Stimulated activated CD4-positive, alpha-beta T cell treated with anti-CD3 and anti-CD28 coated beads, TNF-alpha, amount 100 ng/mL, for 1 hour (primary cell): ENCODE measurements at places on chromosomes 3 and 15.

GRCh38 chr3:22208844-22209243, 457.8 kb upstream of the ZNF385D start:
- DNase-seq: no peak

- no peak for DNase-seq
Measured at GRCh38 chr15:37446921-37447320, 346.6 kb upstream of the MEIS2 start.

DNA sequence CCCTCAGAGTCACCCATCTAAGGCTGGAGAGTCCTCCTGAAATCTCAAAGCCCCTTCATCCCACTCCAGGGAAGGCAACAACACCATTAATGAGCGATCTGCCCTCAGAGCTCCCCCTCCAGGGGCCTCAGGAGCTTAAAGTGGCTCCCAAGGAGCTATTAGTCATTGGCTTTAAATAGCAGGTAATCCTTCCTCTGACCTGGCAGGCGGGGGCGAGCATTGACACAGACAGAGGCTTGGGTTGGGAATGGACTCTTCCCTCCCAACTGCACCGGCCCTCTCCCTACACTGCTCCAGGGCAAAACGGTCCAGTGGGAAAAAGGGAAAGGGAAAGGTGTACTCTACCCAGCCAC, 1.4 kb downstream of the MFGE8 start:
- no peak for DNase-seq

GRCh38 chr3:49636883-49637609, 37.1 kb upstream of the APEH start:
- DNase-seq: no peak

DNA sequence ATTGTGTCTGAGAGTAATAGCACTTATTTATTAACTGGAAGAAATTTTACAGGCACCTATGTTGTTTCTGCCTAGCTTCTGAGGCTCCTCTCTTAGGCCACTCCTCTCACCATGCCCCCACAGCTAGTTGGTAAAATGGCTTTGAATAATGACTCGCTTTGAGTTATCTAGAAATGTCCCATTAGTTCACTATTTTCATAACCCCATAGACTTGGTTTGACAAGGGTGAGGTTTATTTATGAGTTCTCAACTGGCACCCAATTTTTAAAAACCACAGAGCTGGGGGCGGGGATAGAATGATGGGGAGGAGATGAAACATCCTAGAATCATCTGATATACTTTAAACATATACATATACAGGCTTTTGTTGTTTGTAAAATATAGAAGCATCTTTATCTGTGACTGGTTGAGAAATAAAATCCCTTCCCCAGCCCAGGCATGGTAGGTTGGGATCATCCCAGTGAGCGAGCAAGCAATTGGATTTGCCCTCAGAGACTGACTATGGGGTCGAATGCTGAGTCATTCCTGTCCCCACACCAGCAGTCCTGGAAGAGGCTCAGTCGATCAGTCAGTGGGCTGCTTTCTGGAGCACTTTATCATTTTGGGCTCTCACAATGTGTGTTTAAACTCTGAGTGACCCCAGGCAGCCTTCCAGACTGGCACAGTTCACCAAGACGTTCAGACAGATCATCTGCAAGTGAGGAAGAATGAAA, 60.2 kb upstream of the TSEN2 start:
- DNase-seq: no peak

GRCh38 chr3:48412375-48413001, 17.4 kb downstream of the PLXNB1 start:
- DNase-seq: no peak

DNA sequence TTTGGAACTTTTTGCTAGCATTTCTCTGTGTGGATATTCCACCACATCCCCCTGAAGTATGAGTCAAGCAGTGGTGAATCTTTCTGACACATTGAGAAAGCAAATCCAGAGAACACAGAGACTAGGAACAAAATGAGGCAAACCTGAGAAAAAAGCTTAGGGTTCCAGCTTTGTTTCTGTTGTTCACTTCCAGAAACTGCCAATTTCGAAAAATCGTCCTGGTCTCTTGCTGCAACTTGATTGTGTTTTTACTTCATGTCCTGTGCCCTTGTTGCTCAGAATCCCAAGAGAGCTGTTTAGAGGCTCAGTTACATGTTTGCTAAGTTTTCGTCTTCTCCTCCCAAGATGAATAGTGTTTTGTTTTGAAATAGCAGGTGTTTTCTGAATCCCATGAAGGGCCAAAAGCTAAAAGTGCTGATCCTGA, 13.7 kb downstream of the MAP2K1 start:
- no peak for DNase-seq

DNA sequence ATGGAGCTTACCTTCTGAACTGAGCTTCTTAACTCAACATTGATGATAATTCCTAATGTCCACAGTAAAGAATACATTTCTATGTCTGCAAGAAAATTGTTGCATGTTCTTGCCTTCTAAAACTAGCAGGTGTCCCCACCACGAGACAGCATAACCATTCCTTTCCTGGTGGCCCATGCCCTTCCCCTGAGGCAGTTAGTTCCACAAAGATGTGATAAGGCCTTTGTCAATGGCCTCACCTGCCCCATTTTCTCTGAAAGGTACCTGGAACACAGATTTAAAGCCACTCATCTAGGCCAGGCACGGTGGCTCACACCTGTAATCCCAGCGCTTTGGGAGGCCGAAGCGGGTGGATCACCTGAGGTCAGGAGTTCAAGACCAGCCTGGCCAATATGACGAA, 21.0 kb upstream of the HTR3E start:
- DNase-seq: no peak

DNA sequence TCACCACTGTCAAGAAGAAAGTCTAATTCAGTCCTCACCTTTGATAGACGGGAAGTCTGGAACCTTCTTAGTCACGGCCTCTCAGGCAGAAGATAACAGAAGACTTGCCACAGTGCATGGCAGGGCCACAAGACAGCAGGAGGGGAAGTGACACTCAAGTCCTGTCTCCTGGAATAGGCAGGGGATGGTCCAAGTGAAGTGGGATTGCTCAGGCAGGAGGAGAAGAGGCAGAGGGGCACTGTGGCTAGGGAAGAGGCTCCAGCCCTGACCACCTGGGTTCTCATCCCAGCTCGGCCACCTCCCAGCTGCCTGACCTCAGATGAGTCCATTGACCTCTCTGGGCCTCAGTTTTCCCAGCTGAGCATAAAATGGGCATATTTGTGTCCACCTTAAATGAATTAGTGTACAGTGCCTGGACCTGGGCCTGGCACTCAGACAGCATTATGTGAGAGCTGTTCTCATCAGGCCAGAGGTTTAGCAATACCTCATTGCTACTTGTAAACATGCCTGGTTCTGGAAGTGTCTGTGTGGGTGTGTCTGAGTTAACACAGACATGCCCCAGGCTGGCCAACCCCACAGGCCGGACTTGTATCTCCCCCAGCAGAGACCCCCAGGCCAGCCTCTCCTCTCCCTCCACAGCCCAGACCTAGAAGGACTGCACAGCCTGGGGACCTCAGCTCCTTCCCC, 11.5 kb upstream of the PCSK6 start:
- DNase-seq: no peak

- DNase-seq: no peak
Measured at GRCh38 chr3:150736903-150737832, 25.8 kb downstream of the SIAH2 start.

DNA sequence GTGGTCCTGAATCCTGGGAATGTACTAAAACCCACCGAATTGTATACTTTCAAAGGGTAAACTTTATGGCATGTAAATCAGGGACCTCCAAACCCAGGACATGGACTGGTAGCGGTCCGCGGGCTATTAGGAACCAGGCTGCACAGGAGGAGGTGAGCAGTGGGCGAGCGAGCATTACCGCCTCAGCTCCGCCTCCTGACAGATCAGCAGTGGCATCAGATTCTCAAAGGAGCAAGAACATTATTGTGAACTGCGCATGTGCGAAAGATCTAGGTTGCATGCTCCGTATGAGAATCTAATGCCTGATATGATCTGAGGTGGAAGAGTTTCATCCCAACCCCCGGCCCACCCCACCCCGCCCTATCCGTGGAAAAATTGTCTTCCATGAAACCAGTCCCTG, 22.2 kb downstream of the HEG1 start:
- DNase-seq: no peak

DNA sequence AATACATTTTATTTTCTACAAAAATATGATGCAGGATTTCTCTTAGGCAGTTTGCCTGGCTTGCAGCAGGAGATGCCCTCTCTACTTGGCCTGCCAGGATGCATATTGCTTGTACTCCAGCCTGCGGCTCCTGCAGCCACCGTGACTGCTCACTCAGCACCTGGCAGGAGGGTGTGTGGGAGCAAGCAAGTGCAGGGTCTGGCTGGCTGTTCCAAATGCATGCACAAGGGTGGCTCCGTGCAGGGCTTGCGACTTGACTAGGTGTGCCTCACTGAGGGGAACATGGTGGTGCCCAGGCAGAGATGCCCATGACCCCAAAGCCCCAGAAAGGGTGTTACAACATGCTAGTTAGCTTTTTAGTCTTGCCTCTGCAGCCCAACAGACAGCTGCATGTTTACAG, 1240.2 kb upstream of the ALCAM start:
- DNase-seq: no peak

DNA sequence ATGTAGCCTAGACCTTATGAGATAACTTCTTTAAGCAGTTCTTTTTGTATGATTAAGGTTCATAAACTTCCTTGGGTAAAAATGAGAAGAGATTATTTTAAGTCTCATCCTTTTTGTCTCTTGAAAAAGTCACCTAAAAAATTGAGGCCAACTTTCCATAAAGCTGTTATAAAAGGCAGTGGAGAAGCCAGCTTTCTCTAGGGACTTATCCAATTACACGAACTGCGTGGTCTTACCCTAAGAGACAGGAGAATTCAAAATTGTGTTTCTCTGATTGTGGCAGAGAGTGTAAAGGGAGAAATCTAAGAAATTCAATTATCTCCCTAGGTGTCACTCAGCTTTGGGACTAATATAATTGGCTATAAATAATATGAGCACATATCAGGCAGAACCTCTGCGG, 262.0 kb downstream of the SHOX2 start:
- no peak for DNase-seq

GRCh38 chr3:141129541-141130011, 78.4 kb downstream of the SPSB4 start:
- DNase-seq: no peak

DNA sequence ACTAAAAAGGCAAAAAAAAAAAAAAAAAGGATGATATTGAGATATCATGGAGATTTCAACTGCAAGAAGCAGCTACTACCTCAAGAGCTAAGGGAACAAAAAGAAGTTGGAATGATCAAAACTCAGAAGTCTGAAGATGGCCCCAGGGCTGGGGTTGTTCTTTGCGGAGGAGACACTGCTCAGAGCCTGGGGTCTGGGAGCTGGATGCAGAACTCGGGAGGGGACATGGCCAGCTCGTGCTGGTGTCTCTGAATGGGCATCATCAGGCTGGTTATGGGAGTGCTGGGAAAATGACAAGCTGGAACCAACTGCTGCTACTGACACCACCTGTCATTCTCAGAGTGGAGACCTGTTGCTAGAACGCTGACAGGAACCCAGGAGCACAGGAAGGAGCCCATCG, 14.2 kb upstream of the ADIPOQ start:
- no peak for DNase-seq

DNA sequence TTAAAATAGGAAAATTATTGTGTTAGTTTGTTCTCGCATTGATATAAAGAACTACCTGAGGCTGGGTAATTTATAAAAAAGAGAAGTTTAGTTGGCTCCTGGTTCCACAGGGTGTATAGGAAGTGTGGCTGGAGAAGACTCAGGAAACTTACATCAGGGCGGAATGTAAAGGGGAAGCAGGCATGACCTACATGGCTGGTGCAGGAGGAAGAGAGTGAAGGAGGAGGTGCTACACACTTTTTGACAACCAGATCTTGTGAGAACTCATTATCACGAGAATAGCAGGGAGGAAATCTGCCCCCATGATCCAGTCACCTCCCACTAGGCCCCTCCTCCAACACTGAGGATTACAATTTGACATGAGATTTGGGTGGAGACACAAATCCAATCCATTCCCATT, 490.7 kb downstream of the RBMS3 start:
- DNase-seq: no peak

DNA sequence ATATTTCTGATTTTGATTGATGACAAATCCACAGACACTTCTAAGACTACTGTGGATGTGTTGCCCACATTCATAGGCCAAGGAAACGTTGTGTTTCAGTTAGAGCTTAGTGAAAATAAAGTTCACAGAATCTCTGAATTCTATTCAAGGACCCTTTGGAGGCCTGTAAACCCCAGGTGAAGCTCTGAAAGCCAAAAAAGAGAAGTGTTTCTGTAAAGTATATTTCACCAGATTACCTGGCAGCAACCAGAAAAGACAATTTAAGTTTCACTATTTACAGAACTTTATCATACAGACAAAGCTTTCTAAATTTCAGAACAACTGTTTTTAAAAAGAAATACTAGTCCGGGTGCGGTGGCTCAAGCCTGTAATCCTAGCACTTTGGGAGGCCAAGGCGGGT, 2.6 kb downstream of the CLPX start:
- no peak for DNase-seq

- no peak for DNase-seq
Measured at GRCh38 chr3:99409961-99410360, 228.4 kb upstream of the COL8A1 start.

DNA sequence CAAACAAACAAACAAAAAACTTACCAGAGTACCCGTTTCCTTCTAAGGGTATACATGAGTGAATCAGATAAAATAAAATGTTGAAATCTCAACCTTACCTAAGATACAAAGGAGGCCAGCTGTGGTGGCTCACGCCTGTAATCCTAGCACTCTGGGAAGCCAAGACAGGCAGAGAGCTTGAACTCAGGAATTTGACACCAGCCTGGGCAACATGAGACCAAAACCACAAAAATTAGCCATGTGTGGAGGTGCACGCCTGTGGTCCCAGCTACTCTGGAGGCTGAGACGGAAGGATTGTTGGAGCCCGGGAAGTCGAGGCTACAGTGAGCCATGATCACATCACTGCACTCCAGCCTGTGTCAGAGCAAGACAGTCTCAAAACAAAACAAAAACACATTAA, 11.0 kb upstream of the FAM219B start:
- DNase-seq: no peak

DNA sequence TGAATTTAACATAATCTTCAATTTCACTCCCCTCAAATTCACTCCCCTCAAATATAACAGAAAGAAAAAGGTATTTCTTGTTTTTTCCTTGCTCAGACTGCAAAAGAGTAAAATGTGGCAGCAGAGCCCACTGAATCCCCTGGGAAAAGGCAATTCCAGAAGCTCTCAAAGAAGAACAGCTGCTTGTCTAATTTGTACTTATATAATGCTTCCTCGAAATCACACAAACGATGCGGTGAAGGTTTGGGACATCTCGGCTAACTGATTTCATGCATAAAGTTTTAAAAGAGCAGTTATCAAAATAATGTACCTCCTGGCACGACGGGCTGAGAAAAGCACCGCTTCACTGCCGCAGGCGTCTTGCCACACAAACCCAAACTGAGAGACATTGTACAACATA, 10.7 kb downstream of the BDH1 start:
- no peak for DNase-seq
